Body of pancreas (tissue), 4 donors: ENCODE measurements at places on chromosomes 4 and X. TPM values are rescaled to one million over a fixed set of nuclear protein-coding genes. Genes with fewer than 3 reads are reported as not detected.

GRCh38 chr4:7540206-7540605 is 105.5 kb upstream of the PSAPL1 start:
- H3K36me3 ChIP-seq, result no peaks in the 10 kb centered on the region
- H3K4me1 ChIP-seq, result no peaks in the 10 kb centered on the region
- no peak for DNase-seq
- no peaks in the 10 kb centered on the region for H3K27me3 ChIP-seq
- H3K4me3 ChIP-seq, result no peak overlapping the region
- H3K27ac ChIP-seq, result no peak overlapping the region

DNA sequence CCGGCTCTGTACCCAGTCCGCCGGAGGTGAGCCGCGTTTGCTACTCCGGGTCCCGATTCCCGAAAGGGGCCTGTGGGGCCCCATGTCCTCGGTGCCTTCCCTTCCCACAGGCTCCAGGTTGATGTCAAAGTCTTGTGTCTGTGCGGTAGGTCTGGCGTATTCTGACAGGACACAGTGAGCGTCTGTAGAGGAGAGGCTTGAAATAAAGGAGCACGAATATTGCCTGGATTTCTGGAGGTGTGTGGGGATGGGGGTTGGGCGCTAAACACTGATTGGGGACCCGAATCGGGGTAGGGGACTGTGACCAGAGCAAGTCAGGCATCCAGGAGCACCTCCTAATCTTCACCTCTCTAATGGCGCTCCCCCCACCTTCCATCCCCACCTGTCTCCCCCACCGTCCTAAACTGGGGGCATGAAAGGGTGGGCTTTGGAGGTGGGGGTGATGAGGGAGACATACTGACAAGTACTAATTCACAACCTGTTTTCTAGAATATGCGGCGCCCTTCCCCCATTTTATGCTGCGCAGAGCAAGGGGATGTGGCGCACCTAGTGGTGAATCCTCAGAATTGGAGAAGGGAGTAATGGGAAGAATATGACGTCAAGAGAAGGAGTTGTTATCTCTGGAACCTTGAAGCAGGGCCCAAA is 855 bp downstream of the GPRASP2 start:
- peaks cover 9% of the 10 kb centered on the region for H3K4me1 ChIP-seq
- H3K27me3 ChIP-seq, result no peaks in the 10 kb centered on the region
- H3K4me3 ChIP-seq, result peak overlapping the region; percentile 38
- DNase-seq, result peak; percentile 74
- H3K27ac ChIP-seq, result peak overlapping the region; percentile 61
- H3K36me3 ChIP-seq, result no peaks in the 10 kb centered on the region

DNA sequence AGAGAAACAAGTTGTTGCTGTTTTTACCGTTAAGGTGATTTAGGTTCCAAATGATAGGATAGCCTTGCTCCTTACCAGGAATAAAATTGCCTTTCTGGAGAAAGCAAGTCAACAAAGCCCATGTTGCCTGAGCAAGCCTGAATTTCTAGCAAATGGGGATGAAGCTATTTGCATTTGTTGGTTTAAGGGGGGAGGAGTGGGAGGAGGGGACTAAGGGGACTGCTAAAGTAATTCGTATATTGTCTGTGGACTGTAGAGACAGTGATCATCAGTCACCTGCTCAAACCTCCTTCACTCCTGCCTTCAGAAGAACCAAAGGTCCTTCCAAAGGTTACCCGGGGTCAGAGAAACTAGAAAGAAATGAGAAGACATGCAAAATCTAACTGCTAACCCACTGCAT is 65.8 kb downstream of the SCML2 start:
- no peak overlapping the region for H3K27ac ChIP-seq
- H3K36me3 ChIP-seq, result no peaks in the 10 kb centered on the region
- H3K4me1 ChIP-seq, result no peaks in the 10 kb centered on the region
- no peaks in the 10 kb centered on the region for H3K27me3 ChIP-seq

GRCh38 chrX:71998836-71999509 is 88.3 kb downstream of the NHSL2 start:
- no peaks in the 10 kb centered on the region for H3K4me1 ChIP-seq
- no peaks in the 10 kb centered on the region for H3K27me3 ChIP-seq
- H3K36me3 ChIP-seq, result no peaks in the 10 kb centered on the region
- H3K27ac ChIP-seq, result no peak overlapping the region

- no peak overlapping the region for H3K27ac ChIP-seq
- H3K4me1 ChIP-seq, result no peaks in the 10 kb centered on the region
- no peaks in the 10 kb centered on the region for H3K27me3 ChIP-seq
- no peak for DNase-seq
- H3K4me3 ChIP-seq, result no peak overlapping the region
These were observed 8.8 kb upstream of the MND1 start for GRCh38 chr4:153335665-153336064.

DNA sequence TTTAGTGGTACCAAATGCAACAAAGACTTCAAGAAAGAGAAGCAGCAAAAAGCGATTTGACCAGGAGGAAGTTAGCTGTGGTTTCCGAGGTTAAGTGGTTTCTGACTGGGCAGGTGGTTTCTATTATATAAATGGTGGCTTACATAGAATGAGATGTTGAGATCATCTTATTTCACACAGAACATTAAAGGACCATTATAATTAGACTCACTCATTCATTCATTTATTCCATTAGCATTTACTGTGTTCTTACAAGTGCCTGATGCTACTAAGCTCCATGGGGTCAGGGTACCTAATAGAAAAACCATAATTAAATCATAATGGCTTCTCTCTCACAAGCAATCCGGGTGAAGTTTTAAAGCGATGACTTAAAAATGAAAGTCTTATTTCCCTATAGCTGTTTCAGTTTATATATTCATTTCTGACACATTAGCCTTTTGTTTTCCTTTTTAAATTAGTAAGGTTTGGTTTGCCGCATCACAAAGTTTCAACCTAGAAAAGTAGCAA is 10.6 kb downstream of the TSPAN6 start:
- no peaks in the 10 kb centered on the region for H3K4me1 ChIP-seq
- no peaks in the 10 kb centered on the region for H3K27me3 ChIP-seq
- H3K36me3 ChIP-seq, result no peaks in the 10 kb centered on the region
- no peak overlapping the region for H3K27ac ChIP-seq

DNA sequence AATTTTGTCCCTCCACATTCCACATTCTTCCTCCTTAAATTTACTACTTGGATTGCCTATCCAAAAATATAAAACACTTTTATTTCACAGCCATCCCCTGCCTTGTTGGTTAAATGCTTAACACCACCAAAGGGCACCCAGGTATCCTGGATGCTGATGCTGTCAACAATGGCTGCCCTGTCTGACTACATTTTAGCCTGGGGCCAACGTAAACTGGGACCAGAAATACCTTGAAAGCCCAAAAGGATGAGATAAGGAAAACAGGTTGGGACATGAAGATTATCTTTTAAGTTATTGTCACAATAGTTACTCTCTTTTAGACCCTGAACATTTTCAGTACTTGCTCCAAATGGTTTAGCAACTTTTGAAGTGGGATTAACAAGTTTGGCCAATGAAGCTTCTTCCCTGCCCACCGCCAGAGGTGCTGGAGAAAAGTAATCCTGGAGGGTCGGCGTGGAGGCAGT is 775 bp upstream of the YIPF6 start:
- DNase-seq, result no peak
- peaks cover 16% of the 10 kb centered on the region for H3K4me1 ChIP-seq
- H3K27me3 ChIP-seq, result no peaks in the 10 kb centered on the region
- H3K27ac ChIP-seq, result peak overlapping the region; percentile 96
- H3K36me3 ChIP-seq, result no peaks in the 10 kb centered on the region

DNA sequence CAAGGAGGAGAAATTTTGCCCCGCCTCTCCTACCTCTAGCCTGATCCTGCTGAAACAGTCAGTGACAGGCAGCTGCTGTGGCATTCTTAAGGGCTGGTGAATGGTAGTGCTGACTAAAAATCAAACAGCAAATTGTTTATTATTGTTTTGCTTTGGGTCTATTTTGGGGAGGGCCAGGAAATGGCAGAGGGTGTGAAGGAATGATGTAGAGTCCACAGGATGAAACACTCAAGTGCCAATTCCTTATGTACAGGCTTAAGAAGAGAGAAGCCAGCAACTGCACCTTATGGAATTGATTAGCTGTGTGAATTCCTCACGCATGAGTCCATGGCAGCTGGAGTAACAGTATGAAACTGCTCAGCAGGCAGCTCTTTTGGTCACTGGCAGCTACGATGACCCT is 39.7 kb downstream of the VEGFC start:
- H3K27me3 ChIP-seq, result no peaks in the 10 kb centered on the region
- no peak overlapping the region for H3K4me3 ChIP-seq
- no peaks in the 10 kb centered on the region for H3K4me1 ChIP-seq
- no peak for DNase-seq

DNA sequence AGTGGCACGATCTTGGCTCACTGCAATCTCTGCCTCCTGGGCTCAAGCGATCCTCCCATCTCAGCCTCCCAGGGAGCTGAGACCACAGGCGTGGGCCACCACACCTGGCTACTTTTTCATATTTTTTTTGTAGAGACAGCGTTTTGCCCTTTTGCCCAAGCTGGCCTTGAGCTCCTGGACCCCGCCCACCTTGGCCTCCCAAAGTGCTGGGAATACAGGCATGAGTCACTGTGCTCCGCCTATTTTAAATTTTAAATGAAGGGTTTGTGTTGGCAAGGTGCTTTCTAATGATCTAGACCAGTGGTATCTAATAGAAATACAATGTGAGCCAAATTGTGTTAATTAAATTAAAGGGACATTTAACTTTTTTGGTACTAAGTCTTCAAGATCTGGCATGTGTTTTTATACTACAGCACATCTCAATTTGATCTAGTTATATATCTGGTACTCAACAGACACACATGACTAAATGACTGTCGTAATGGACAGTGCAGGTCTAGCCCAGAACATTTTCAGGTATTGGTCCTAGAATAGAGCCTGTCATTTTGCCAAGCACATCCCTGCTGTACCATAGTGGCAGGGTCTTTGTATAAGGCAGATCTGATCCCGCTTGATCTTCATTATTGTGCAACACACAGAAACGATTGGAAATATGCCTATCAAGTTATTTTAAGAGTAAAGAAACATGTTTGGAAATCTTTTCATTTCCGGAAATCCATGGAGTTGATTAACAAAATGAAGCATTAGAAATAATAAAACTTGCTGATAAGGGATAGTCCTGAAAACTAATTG is 7.3 kb downstream of the PGK1 start:
- no peak for DNase-seq
- H3K4me1 ChIP-seq, result peaks cover 32% of the 10 kb centered on the region
- H3K4me3 ChIP-seq, result no peak overlapping the region
- H3K36me3 ChIP-seq, result peaks cover 2% of the 10 kb centered on the region
- no peak overlapping the region for H3K27ac ChIP-seq
- H3K27me3 ChIP-seq, result no peaks in the 10 kb centered on the region

- no peak overlapping the region for H3K4me3 ChIP-seq
- no peak for DNase-seq
- peaks cover 14% of the 10 kb centered on the region for H3K36me3 ChIP-seq
- no peaks in the 10 kb centered on the region for H3K27me3 ChIP-seq
These were observed 89.3 kb downstream of the KLHL8 start for GRCh38 chr4:87130985-87131703.

DNA sequence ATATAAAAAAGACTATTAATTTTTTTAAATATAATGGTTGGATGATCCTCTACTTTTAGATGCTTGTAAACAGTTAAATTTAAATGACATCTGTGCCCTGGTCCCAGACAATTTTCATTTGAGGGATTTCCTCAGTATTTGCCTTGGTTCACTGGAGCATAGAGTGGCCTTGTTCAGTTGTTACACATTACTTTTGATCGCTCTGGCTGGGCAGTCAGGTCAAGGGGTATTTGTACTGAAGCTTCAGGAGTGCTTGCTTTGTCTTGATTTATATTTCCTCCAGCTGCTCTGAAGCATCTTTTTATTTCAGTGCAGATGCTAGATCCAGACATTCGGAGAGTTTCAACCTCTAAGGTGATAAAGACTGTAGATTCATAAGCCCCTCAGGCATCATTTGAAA is 50.0 kb downstream of the COMMD8 start:
- no peaks in the 10 kb centered on the region for H3K27me3 ChIP-seq
- H3K4me1 ChIP-seq, result no peaks in the 10 kb centered on the region
- no peak overlapping the region for H3K27ac ChIP-seq
- no peaks in the 10 kb centered on the region for H3K36me3 ChIP-seq
- no peak for DNase-seq
- no peak overlapping the region for H3K4me3 ChIP-seq

DNA sequence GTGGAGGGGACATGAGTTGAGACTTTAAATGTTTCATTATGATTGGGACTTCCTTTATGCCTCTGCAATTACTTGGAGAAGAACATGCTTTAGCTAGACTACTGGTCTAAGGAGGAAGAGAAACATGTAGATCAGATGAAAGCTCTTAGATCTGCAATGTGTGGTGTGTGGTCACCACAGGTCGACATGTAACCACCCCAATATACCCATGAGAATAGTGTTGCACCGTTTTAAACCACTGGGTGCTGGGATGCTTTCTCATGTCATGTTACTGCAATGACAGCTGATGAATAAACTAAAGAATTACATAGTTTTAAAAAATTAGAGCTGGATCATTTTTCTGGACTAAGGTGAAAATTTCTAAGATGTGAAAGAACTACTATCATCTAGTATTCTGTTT is 1039.7 kb downstream of the RAPGEF2 start:
- no peaks in the 10 kb centered on the region for H3K36me3 ChIP-seq
- no peak overlapping the region for H3K4me3 ChIP-seq
- H3K27me3 ChIP-seq, result no peaks in the 10 kb centered on the region
- DNase-seq, result no peak

GATA1 gene
- not detected for total RNA-seq

SLC10A6 gene
- 0.66 TPM for total RNA-seq

HSFX2 gene
- total RNA-seq, result not detected

TLR10 gene
- total RNA-seq, result not detected

NUP62CL gene
- 3.3 TPM for total RNA-seq

SPANXN3 gene
- not detected for total RNA-seq
